ENCODE measurements at places on chromosomes 2 and 18.

DNA sequence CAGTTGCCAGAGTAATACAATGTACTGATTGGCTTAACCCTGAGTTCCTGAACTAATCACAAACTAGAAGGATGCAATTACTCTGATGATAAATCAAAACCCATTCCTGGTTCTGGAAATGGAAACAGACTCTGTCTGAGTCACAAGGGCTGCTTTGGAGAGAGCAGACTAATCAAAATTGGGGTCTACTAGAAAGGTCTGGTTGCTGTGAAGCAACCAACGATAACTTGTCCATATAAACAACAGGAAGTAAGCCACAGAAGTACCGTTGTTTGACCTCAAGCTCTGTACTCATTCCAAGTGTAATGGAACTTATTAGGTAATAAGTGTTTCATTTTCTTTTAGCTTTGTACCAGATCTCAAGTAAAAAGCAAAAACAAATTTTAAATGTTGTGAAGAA is 49.7 kb downstream of the RASGRP3 start:
- DNase-seq = peak; percentile 52

DNA sequence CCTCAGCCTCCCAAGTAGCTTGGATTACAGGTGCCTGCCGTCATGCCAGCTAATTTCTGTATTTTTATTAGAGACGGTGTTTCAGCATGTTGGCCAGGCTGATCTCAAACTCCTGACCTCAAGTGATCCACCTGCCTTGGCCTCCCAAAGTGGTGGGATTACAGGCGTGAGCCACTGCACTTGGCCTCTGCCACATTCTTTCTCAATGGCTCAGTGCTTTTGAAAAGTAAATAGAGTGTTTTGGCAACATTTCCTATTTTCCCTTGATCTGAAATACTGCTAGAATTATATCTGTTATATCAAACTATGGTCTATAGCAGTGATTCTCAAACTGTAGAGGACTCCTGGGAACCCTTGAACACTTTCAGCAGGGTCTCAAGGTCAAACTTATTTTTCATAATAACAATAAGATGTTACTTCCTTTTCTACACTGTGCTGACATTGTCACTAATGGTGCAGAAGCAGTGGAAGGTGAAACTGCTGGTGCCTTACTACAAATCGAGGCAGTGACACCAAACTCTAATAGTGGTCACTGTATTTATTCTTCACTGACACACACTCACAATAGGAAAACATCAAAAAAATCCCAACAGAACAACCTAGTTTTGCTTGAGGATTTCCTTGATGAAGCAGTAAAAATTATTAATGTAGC is 10.6 kb downstream of the DAW1 start:
- no peak for DNase-seq

DNA sequence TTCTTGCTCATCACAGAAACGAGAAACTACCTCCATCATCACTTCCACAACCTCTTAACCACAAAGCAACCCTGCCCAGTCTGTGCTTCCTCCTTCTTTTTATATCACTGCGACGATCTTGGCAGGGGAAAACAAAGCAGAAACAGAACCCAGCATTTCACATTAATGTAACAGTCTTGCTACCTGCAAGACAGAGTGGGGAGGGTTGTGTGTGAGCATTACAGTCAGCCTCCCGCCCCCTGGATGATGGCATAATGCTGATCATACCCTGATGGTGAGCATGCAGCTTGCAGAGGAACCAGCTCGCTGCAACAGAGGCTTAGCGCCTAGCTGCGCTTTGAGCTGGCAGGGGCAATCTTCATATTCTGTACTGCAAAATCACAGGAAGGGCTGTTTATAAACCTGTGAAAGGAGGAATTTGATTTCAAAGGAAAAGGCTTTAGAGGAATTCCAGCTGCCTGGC is 376.1 kb downstream of the IRS1 start:
- no peak for DNase-seq

DNA sequence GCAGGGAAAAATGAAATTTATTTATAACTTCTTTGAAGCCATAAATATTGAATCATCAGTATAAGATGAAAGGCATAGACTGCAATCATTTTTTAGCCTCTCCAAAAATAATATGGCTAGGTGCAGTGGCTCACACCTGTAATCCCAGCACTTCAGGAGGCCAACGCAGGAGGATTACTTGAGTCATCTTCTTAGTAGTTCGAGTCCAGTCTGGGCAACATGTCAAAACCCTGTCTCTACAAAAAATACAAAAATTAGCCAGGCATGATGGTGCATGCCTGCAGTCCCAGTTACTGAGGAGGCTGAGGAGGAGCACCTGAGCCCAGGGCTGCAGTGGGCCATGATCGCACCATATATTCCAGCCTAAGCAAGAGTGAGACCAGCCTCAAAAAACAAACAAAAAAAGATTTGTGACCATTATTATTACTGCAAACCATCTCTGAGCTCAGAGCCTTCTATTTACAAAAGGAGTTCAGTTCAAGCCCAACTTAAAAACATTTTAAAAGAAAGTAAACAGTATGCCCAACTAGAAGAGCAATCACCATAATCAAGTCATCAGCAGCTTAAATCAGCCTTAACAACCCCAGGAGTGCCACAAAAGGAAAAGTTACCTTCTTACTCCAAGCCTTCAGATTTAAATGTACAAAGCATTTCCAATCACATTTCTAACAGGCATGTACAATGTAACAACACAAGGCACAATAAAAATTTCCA is 37.5 kb downstream of the KCNG3 start:
- no peak for DNase-seq

- DNase-seq = no peak
Observed at GRCh38 chr2:23510471-23510870, 125.5 kb downstream of the KLHL29 start.

DNA sequence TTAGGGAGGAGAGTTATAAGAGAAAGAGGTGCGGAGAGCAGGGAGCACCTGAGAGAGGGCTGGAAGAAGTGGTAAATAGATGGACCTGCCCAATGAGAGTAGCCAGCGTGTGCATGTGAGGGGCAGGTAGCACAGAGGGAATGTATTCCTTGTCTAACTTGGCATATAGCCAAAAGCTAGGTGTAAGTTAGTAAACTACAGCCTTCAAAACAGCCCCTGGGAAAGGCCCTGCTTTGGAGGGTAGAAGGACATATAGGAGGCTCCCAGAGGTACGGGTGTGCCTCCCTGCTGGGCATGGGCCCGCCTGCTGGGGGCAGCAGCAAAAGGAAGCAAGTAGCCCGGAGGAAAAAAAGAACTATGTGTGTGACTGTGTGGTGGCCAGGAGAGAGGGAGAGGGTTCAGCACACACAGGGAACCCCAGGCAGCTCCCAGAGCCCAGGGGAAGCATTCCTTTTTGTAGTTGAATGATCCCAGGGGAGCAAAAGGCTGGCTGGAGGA is 48.0 kb downstream of the TCF7L1 start:
- DNase-seq = no peak

DNA sequence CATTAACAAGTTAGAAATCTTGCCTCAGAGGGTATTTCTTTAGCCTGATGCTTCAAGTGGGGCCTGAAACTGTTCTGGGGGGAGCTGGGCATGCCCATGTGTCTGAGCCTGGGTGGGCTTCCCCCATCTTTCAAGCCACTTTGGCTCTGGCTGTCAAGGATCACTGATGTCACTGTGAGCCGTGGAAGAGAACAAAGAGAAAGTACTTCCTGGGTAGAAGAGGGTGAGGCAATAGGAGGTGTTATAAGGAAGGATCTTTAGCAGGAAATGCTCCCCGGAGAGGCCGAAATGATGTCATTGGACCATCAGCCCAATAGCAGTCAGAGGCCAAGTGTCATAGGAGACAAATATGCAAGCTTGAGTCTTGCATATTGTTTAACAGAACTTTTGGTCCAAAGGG is 228.4 kb upstream of the MEX3C start:
- DNase-seq = no peak

- DNase-seq = peak; percentile 10
Observed at GRCh38 chr2:199775267-199775666, 75.7 kb downstream of the FTCDNL1 start.

GRCh38 chr2:201313362-201313761 is 43.8 kb downstream of the FLACC1 start:
- no peak for DNase-seq

- no peak for DNase-seq
Observed at GRCh38 chr2:82657106-82657505, 1802.0 kb downstream of the SUCLG1 start.

DNA sequence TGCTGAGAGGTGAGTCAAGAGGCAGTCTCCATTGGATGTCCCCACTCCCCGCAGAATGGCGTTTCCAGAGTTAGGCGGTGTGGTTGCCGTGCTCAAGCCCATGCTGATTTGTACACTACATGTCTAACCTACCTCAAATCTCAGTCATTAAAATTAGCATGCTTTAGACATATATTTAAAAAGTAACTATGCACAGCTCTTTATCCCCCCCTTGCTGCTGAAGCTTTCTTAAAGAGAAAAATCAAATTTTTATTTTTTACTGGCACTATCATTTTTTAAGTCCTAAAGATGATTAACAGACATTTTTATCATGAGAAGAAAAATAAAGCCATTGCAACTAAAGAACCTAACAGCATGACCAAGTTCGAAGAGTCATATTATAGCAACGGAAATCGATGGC is 42.9 kb downstream of the BOLA3 start:
- DNase-seq = no peak

- no peak for DNase-seq
Observed at GRCh38 chr2:219569635-219570034, 1.7 kb downstream of the OBSL1 start.

DNA sequence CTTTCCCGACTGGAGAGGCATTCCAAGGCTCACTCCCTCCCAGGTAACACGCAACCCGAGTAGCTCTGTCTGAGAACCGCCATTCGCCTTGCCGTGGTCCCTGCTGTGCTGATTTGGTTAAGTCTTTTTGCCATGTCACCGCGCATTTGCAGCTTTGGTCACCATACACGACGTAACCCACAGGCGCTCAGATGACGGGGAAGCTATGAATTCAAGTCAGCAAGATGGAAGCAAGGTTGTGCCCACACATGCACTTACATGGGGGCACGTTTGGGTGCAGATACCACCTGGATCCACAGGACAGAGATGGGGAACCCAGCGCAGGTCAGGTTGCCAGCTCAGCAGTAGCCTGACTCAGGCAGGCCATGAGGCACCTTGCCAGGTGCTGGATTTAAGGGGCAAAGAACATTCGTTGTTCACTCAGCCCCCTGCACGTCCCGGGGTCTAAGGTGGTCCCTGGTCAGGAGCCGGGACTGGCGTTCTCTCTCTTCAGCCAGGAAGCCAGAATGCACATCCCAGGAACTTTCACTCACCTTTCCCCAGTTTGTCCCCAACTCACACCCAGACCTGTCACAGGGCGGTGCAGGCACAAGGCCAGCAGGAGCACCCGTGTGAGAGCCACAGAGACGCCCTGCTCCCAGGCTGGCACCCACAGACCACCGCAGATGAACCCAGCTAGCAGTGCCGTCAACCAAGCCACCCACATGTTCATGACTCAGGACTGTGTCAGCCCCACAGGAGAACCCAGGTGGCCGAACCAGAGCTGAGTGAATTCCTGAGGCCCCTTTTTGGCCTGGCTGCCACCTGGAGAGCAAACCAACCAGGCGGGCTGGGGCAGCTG is 19.9 kb downstream of the SNED1 start:
- no peak for DNase-seq

Data from fibroblast of gingiva (primary cell).